IMR-90 (cell line): ENCODE measurements at places on chromosomes 7 and 10. TPM values are rescaled to one million over a fixed set of nuclear protein-coding genes. Genes with fewer than 3 reads are reported as not detected.

DNA sequence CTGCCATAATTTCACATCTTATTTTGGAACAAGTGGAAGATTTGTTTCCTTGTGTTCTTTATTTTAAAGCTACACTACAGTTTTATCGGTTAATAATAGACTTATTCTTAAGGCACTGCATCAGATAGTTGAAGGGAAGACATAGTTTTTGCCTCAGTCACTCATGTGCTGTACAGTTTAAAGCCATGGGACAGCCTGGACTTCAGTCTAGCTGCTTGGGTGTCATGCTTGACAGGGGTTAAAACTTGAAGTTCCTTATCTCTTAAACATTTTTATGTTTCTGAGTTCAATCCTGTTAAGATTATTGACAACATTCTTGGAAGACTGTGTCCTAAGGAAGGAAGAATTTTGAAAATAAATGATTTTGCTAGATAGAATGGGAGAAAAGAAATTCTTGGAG lies 49.7 kb downstream of the PPP1R9A start:
- no peak for DNase-seq

DNA sequence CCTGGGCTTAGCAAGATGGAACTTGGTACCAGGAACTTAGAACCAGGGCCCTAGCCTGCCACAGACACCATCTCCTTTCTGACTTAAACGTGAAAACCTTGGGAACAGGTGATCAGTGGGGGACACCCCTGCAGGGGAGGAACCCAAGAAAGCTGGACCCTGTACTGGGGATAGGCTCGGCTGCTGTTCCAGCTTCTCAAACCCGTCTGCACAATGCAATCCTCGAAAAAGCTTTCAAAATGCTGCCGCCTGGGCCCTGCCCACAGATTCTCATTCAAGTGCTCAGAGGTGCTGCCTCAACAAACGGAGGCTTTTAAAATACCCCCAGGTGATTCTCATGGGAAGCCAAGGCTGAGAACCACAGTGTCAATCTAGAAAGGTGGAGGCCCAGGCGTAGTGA lies 169.7 kb downstream of the ARHGAP21 start:
- no peak for DNase-seq

DNA sequence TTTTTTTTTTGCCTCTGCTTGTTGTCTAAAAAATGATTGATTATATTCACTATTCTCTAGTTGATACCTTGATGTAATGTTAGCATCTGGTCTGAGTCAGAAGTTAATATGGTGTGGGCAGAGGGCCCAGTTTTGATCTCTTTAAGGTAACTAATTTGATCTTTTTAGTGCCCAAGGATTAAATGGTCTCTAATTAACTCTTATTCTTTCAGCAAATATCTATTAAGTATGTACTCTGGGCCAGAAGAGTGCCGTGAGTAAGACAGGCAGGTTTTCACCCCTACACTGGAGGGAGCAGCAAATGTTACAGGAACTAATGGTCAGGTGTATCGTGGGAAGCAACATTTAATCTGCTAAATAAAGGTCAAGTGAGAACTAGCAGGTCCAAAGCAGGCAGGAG lies 144.6 kb upstream of the COL1A2 start:
- DNase-seq = no peak

DNA sequence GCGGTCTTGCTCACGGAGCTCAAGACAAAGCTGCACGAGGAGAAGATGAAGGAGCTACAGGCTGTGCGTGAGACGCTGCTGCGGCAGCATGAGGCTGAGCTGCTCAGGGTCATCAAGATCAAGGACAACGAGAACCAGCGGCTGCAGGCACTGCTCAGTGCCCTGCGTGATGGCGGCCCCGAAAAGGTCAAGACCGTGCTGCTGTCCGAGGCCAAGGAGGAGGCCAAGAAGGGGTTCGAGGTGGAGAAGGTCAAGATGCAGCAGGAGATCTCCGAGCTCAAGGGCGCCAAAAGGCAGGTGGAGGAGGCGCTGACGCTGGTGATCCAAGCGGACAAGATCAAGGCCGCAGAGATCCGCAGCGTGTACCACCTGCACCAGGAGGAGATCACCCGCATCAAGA lies 51.4 kb downstream of the JAKMIP3 start:
- DNase-seq = no peak

DNA sequence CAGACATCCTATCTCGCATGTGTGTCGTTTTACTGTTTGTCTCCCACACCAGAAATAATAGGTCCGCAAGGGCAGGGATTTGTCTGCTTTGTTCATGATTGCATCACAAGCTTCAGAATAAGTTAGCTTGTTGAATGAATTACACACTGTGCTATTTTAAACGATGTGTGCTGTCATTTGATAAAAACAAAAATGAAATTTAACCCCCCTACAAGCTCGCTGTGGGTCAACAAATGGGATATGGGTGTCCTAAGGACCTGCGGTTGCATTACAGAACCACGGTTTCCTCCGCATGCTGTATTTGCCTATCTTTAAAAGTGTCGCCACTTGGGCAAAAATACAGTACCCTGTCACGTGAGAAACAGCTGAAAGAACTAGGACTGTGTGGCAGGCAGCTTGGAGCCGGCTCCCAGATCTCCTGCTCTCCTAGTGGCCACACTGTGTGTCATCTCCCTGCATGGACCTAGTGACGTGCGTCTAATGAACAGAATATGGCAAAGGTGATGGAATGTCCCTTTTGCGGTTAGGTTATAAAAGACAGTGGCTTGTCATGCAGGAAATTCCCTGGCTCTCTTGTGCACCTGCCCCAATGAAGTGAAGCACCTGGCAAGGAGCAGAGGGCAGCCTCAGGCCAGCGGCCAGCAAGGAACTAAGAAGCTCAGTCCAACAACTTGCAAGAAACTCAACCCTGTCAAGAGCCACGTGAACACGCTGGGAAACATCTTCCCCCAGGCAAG lies 32.9 kb upstream of the CRYGN start:
- DNase-seq = no peak

DNA sequence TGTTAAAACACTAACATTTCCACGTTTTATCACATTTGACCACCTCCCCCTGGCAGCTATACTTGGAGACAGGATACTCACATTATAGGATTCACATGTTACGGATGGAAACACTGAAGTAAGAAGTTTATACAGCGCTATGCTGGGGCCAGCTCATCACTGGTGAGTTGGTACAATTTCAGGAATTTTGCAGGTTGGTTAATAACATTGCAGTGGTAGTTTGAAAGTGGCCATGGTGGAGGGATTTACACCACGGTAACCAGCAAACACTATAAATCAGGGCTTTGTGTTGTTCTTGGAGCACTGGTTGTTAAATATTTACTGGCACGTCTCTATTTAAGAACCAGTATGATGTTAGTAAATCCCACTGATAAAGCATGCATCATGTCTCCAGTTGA lies 174.0 kb downstream of the GFRA1 start:
- DNase-seq = no peak

- DNase-seq = no peak
These were observed 99.6 kb downstream of the CARD11 start for GRCh38 chr7:2943851-2944601.

DNA sequence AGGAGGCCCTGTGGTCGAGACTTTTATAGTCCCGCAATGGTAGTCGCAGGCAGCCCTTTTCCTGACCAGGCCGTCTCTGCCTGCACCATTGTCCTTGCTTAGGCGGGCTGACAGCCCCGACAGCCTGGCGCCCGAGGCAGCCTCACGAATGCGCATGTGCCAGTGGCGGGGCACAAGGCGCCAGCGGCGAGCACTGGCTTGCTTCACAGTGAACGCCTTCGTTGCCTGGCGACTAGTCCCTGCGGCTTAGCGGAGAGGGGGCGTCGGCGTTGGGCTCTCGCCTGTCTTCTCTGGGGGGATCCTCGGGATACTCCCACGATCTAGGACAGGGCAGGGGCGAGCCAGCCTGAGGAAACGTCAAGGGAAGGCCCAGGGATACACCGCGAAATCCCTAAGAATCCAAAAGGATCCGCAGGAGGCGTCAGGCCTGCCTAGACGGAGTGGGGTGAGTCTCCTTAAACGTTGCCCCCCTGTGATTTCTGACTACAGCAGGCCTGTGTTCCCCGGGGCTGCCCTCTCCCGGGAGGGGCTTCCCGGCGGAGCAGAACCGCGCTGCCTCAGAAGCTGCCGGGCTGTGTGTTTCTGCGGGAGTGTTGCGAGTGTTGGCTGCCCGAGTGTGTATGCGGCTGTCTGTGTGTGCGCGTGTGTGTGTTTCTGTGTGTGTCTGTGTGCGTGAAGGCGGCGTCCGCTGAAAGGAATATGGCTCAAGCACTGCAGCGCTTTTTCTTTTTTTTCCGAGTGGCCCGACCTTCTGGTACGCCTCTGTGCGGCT lies 20.5 kb upstream of the ZNF273 start:
- DNase-seq = no peak

GRCh38 chr10:30057421-30057841 lies 2.0 kb downstream of the JCAD start:
- peak; percentile 40 for DNase-seq

DNA sequence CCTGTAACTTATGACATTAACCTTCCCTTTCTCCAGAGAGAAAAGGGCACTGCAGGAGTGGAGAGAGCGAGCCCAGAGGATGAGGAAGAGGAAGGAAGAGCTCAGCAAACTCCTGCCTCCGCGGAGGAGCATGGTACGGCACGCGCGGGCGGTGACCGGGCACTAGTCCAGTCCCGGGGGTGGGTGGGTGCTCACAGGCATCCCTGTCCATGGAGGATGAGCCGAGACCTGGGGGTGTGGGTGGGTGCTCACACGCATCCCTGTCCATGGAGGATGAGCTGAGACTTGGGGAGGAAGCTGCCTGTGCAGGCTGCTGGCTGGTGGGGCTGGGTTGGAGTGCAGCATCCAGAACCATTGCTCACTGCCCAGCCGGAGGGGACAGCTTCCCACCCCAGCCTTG lies 23.8 kb downstream of the LRRC27 start:
- no peak for DNase-seq

DNA sequence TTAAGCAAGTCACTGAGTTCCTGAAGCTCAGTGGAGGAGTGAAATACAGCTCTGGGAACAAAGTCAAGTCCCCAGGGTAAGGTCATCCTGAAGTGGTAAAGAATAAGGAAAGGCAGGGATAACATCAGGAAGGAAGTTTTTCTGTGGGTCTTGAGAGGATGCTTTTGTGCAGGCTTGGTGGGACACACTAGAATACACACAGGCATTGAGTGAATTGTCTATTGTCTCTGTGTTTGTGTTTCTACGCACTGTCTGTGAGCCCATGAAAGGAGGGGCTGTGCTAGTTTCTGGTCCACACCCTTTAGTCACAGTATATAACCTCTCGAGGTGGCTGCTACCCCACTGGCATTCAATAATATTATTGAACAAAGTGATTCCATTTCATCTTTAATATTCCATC lies 95.8 kb upstream of the ABCB5 start:
- no peak for DNase-seq

The C7orf57 gene
- total RNA-seq = not detected in 2 replicates

The ZP3 gene
- total RNA-seq = 0.54 and 0.83 TPM in 2 replicates

The UNC5B gene
- 1.4 and 1.6 TPM in 2 replicates for total RNA-seq

The ANKRD7 gene
- 0.18 and 0.28 TPM in 2 replicates for total RNA-seq

The HMX3 gene
- not detected in 2 replicates for total RNA-seq

The GPR37 gene
- 9.2 and 9.3 TPM in 2 replicates for total RNA-seq

The IL15RA gene
- 1.4 and 2.0 TPM in 2 replicates for total RNA-seq

The FAM24B gene
- 1.6 and 2.2 TPM in 2 replicates for total RNA-seq

The IMMP2L gene
- 9.3 and 9.7 TPM in 2 replicates for total RNA-seq
